ENCODE measurements at places on chromosomes 6 and 20. TPM values are rescaled to one million over a fixed set of nuclear protein-coding genes. Genes with fewer than 3 reads are reported as not detected.

DNA sequence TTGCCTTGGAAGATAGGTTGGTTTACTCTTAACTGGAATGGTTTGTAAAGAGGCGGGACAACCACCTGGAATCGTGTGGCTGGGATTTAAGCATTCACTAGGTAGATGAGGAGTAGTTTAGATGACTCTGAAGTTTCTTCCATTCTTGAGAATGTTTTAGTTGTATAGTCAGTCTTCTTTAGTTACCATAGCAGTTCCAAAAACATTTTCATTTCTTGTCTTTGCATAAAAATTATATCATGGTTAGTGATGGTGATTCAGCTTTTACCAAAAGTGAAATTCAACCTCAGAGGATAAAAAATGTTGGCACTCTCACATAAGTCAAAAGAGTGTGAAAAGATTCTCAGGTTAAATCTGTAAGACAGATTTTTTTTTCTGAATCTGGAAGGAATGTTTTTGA lies 70.3 kb downstream of the SMAP1 start:
- peak; percentile 18 for DNase-seq

DNA sequence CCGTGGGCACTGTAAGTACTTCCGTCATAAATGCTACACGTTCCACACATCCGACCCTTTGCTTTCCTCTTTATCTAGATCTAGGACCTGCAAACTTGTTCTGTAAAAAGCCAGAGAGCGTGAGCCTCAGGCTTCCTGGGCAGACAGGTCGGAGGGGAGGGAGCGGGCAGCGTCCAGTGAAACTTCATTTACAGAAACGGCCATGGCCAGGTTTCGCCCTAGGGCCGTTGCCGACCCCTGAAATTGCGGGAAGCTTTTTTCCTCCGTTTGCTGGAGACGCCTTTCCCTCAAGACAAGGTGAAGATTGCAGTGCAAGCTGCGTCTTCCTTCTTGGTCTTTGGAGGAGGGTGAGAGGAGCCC lies 155.4 kb downstream of the DLL1 start:
- DNase-seq, result no peak

DNA sequence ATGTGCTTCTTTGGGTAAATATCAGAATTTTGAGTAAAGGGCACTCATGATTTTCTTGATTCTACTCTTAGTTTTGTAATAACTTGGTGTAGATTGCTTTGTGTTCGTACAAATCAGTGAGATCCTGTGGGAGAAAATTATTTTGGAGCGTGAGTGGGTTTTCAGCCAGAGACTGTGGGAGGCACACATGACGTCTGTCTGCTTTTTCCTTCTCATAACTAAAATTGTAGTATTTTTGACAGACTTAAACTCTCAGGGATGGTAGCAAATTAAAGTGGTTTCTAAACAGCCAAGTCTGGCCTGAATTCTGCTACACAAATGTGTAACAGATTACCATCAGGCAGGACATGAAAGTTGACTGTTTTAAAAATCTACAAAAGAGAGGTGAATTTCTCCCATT lies 222.6 kb downstream of the OTOR start:
- DNase-seq, result no peak

DNA sequence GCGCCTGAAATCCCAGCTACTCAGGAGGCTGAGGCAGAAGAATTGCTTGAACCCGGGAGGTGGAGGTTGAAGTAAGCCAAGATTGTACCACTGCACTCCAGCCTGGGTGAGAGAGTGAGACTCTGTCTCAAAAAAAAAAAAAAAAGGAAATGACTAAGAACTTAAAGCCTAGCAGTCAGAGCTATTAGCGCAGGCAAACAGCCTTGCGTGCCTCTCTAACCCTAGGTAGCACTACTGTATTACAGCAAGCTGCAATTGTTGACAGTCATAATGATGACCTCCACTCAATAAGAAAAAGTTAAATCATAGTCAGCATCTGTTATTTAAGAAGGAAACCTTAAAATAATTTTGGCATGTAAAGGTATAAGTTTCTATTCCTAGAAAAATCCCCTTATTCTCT lies 14.4 kb downstream of the GSS start:
- no peak for DNase-seq

- peak; percentile 69 for DNase-seq
Measured at GRCh38 chr6:36340618-36341454, 4.1 kb upstream of the BNIP5 start.

- DNase-seq, result no peak
Measured at GRCh38 chr6:168216117-168216516, 103.5 kb downstream of the DACT2 start.

GRCh38 chr6:47145212-47145611 lies 103.1 kb upstream of the ADGRF1 start:
- no peak for DNase-seq

DNA sequence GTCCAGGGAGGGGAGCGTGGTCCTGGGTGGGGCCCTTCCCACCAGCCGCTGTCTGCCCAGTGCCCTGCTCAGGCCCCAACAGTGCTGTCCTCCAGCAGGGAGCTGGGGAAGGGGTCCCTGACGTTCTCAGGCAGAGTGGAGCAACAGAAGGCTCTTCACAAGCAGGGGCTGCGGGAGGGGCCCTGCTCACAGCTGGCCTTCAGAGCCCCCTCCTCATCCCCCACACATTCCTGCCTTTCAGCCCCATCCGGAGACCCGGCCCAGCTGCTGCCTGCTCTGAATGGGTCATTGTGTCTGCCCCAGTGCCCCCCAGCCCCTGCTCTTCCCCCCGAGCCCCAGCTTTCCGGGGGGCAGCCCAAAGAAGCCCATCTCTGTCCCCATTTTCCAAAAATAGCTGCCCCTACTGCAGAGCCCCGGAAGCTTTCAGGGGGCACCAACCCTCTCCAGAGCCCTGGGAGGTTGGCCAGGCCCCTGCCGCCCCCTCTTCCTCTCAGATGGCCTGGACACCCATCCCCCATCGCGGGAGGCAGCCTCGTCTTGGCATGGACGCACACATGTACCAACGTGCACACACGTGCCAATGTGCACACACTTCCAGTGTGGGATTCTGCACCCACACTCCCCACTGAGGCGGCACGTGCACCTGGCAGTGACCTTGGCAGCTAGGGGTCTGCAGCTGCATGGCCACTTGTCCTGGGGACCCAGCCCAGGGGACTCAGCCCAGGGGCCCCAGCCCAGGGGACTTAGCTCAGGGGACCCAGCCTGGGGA lies 3.7 kb downstream of the COL20A1 start:
- no peak for DNase-seq

GRCh38 chr6:43773980-43774775 lies 4.2 kb downstream of the VEGFA start:
- no peak for DNase-seq

DNA sequence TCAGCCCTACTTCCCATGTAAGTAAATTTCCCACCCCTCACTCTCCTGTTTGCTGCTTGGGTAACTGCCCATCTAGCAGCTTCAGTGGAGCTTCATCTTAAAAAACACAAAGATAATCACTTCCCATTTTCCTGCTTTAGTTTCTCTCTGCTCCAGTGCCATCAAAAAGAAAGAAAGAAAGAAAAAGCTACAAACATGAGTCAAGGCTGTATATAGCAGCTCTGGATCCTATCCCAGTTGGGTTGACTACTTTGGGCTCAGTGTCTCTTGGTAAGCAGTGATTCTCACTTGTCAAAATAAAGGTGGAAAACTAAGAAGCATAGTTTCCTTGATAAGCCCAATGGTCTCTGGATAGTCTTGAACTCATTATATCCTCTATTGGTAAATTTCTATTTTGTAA lies 48.7 kb upstream of the SRPK1 start:
- no peak for DNase-seq

DNA sequence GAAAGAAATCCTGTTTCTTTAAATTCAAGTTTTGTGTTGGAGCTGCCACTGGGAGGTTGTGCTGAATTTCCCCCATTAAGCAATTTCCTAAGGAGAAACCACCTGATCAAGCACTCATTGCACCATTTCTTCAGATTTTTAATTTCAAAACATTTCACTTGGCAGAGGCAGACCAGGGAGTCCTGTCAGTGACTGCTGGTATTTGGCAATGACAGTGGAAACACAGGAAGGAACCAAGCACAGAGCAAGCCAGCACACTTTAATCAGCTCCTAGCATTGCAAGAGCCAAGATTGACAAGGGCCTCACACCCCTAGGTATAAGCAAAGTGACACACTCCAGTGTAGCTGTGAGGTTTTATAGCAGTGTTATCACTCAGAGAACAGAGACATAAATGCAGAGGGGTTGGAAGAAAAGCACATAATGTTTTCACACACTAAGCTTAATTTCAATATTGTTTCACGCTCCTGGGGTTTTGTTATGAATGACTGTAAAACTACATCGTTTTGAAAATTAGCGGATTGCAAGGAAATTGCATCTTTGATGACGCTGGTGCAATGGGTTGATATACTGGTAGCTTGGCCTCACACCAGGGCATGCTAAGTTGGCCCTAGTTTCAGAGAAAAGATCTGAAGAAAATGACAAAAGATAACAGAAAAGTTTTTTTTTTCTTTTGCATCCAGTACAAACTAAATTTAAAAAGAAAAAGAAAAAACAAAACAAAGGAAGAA lies 768.4 kb downstream of the TFAP2A start:
- DNase-seq, result no peak

GRCh38 chr6:127855542-127856159 lies 45.2 kb downstream of the THEMIS start:
- peak; percentile 57 for DNase-seq

GRCh38 chr6:164015088-164015484 lies 600.6 kb downstream of the QKI start:
- DNase-seq, result no peak

- DNase-seq, result peak; percentile 52
Measured at GRCh38 chr6:136783495-136784270, 8.6 kb downstream of the MAP3K5 start.

DNA sequence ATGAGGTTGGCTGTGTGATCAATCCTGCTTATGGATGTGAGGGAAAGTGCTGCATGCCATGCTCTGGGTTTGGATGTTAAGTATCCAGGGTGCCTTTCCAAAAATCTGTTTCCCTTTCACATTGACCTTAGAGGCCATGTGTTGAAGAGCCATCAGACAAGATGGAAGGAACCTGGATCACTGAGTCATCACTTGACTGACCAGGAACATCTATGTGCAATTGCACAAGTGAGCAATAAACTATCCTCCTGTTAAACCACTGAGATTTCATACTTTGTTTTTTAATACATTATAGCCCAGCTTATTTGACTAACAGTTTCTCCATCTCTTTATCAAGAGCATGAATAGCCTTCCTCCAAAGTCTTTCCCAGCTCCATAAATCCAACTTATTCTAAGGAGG lies 17.8 kb upstream of the TMEM14A start:
- DNase-seq, result no peak

GRCh38 chr20:37317994-37318640 lies 27.8 kb upstream of the SRC start:
- no peak for DNase-seq

GRCh38 chr6:79463621-79464050 lies 73.6 kb downstream of the LCA5 start:
- no peak for DNase-seq

- DNase-seq, result no peak
Measured at GRCh38 chr20:10539818-10540553, 104.9 kb downstream of the SLX4IP start.

DNA sequence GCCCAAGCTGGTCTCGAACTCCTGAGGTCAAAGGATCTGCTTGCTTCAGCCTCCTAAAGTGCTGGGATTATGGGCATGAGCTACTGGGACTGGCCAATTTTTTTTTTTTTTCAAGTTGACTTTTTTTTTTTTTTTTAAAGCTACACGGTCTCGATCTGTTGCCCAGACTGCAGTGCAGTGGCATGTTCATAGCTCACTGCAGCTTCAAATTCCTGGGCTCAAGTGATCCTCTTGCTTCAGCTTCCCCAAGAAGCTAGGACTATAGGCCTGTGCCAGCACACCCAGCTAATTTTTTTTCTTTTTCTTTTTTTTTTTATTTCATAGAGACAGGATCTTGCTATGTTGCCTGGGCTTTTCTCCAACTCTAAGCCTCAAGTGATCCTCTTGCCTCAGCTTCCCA lies 59.5 kb downstream of the NCOA3 start:
- DNase-seq, result peak; percentile 20

DNA sequence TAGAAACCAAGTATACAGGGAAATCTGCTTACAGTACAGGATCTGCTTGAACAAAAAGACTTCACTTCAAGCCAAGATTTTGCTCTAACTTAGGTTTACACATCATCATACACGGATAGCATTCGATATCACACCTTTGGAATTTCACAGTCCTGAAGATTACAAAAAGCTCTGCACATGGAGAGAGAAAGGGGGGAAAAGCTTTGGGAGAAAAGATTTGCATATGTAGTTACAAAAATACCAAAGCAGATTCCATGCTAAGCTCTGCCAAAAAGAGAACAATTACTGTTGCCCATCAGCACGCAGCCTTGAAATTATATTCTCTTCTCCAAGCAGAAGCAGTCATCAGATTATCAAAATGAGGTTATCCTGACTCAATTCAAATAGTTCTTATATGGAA lies 62.0 kb downstream of the HIVEP2 start:
- DNase-seq, result peak; percentile 56

DNA sequence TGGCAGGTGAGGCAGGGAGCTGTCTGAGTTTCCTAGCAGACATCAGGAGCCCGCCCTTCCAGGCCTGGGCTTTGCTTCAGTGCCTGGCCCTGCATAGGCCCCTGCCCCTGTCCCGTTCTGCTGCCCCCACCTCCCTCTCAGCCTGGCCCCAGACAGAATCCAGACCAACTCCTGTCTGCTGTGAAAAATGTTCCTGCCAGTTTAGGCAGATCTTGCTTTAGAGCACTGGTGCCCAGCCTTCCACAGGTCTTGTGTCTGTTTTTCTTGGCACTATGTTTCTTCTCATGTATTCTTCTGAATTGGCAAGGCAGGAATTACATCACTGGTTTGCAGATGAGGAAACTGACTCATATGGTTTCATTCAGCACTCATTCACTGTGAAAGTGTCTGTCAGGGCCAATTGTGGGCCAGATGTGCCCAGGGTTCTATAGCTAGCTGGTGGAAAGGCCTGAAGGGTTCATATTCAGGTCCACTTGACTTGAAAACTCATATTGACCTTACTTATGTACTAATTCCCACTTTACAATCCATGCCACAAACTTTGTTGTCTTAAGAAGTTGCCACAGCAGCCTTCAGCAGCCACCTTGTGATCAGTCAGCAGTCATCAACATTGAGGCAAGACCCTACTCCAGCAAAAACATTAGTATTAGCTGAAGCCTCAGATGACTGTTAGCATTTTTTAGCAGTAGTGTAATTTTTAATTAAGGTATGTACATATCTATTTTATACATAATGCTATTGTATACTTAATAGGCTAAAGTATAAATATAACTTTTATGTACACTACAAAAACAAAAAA lies 40.5 kb downstream of the HLA-F start:
- DNase-seq, result peak; percentile 13

The KIF25 gene
- total RNA-seq, result not detected

The HACE1 gene
- 9.0 TPM for total RNA-seq

The EPPIN gene
- total RNA-seq, result not detected

The PARD6B gene
- total RNA-seq, result 0.19 TPM

The ATP6V1G2 gene
- total RNA-seq, result 8.5 TPM

The MYBL2 gene
- 0.21 TPM for total RNA-seq

The PFDN4 gene
- total RNA-seq, result 66.3 TPM

The PKHD1 gene
- total RNA-seq, result 3.6 TPM

The SYNJ2 gene
- 14.2 TPM for total RNA-seq

Data from myocyte (in vitro differentiated cells).